Activated CD4-positive, alpha-beta T cell treated with anti-CD3 and anti-CD28 coated beads for 36 hours (primary cell): ENCODE measurements at places on chromosomes 13 and 19. TPM values are rescaled to one million over a fixed set of nuclear protein-coding genes. Genes with fewer than 3 reads are reported as not detected.
A peak's percentile ranks its signal among the peaks of the same experiment; 100 is the strongest.

The OR7A5 gene
- not detected for total RNA-seq

The FAM216B gene
- total RNA-seq: not detected

The GSX1 gene
- not detected for total RNA-seq

DNA sequence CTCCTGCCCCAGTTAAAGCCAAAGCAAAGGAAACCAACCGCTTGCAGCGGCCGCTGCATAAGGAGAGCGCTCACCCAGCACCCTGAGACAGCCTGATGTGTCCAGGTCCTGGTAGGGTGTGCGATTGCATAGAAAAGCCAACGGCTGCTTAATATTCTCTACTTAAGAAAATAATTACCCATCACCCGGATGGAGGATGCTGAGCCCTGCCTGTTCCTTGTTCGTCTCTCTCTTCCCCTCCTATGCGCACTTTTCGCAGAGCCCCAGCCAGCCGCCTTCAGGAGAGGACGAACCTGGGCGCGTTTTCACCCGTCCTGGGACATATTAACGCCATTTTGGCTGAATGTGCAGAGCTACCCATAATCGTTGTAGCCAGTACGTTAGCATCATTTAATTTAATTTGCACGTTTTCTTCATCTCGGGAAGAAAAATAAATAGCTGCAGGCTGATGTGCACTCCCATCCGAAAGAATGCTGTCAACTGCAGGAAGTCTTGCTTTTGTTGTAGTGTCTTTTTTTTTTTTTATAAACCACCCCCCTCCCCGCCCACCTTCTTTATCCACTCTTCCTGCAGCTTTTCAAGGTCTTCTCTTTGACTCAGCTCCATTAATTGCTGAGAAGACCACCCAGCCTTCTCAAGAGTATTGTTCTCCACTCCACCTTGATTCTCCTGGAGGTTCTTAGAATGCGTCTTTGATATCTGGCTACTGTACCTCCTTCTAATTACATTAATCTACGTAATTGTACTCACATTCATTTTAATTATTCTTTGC is 214.5 kb downstream of the TEX29 start:
- DNase-seq: no peak

GRCh38 chr19:53927739-53928138 is 18.7 kb downstream of the CACNG7 start:
- peak; percentile 66 for DNase-seq

- no peak for DNase-seq
Observed at GRCh38 chr13:41590643-41591042, 133.3 kb downstream of the RGCC start.

- DNase-seq: peak; percentile 39
Observed at GRCh38 chr19:14150041-14150769, 13.8 kb upstream of the ASF1B start.
